ENCODE measurements at places on chromosomes 7 and 10.
A peak's percentile ranks its signal among the peaks of the same experiment; 100 is the strongest.

DNA sequence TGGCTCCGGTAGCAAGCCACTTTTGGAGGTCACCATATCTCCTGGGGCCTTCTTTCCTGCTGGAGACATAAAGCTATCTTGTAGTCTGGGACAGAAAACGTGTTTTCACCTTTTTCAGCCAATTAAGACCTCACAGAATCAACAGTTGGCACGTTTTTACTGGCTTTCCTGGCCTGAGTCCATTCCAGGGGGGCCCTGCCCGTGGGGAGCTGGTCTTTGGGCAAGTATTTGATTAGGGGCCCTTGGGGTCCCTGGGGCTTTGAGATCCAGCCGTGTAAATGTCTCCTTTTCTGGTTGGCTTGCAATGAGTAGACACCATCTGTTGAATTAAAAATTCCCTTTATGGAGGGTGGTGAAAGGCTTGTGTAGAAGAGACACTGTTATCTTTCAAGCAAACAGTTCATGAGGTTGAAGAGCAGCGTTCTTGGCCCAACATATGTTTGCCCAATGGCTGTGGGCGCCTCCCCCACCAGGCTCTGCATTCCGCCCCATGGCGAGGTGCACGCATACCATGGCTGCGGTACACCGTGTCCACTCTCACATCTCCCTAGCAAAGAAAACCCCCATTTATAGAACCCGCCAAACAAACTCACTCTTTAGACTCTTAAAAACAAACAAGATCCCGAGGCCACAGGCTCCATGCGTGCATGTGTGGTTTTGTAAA, 593.2 kb downstream of the LRMDA start:
- DNase-seq = no peak

- DNase-seq = no peak
These were observed 7.4 kb downstream of the TMEM248 start for GRCh38 chr7:66928388-66928787.

GRCh38 chr7:7433811-7434210, 101.9 kb downstream of the COL28A1 start:
- DNase-seq = no peak

GRCh38 chr10:57716884-57717283, 550.8 kb downstream of the IPMK start:
- DNase-seq = peak; percentile 19

DNA sequence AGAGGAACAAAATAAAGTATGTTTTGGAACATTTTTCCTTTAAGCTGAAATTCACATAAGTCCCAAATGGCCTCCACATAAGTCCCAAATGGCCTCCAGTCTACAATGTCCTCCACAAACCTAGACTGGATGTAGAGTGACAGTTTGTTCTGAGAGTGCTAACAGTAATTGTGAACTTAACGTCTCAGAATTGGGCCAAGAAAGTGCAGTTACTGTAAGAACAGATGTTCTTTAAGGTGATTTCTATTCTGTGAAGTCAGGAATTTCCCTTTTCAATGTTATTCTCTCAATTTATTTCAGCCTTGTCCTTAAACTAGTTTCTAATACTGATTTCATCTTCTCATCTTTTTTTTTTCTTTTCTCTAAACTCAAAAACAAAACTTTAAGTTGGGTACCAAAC, 188.7 kb upstream of the SEMA3E start:
- DNase-seq = no peak

DNA sequence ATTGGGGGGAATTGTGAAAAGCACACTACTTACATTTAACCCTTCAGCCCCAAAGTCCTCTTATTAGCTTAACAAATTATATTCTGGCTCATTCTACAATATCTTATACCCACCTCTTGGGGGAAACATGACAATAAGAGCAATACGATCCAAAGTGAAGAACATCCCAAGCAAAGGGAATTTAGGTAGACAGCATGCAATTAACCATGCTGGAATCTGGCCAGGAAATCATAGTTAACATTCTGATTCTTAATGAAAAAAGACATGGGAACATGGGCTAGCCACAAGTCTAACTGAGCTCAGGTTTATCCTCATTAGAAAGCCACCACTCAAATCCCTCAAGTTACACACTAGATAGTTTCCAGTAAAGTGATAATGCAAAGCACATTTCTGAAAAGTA, 241.9 kb upstream of the SLC26A5 start:
- DNase-seq = no peak

GRCh38 chr10:13617116-13617515, 30.4 kb downstream of the PRPF18 start:
- no peak for DNase-seq

DNA sequence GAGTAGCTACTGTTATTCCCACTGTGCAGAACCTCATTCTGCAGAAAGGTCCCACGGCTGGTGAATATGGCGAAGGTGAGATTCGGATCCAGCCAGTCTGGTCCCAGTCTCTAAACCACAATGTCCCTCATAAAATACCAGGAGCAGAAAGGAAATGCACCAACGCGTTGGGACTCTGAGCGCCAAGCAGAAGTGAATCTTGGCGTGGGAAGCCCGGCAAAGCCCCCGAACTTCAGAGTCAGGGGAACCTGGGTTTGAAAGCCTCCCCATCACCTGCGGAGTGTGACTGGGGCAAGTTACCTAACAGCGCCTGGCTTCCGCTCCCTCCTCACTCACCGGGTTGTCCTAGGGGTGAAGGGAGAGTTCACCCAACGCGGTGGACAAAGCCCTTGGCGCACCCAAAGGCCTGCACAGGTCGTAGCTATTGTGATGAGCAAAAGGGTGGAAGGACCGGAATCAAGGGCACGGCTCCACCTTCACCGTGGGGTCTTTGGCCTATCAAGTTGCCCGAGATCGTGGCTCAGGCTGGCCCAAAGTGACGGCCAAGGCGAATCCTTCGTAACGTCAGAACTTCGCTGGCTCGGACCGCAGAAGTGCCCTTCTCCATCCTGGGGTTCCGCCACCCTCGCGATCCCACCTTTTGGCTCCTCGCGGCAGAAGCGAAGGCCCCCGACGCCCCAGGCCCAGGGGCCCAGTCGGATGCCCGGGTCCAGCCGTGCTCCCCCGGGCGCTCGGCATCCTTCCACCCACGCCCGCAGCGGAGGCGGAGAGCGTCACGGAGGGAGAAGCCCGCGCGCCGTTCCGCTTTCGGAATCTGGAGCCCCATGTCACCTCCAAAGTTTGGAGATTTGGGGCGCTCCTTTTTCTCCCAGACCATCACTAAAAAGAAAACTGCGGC, 811 bp downstream of the RGS10 start:
- DNase-seq = peak; percentile 30

GRCh38 chr7:130141161-130141883, 63.9 kb downstream of the TMEM209 start:
- peak; percentile 70 for DNase-seq

- no peak for DNase-seq
These were observed 19.6 kb upstream of the AGMO start for GRCh38 chr7:15581352-15581951.

DNA sequence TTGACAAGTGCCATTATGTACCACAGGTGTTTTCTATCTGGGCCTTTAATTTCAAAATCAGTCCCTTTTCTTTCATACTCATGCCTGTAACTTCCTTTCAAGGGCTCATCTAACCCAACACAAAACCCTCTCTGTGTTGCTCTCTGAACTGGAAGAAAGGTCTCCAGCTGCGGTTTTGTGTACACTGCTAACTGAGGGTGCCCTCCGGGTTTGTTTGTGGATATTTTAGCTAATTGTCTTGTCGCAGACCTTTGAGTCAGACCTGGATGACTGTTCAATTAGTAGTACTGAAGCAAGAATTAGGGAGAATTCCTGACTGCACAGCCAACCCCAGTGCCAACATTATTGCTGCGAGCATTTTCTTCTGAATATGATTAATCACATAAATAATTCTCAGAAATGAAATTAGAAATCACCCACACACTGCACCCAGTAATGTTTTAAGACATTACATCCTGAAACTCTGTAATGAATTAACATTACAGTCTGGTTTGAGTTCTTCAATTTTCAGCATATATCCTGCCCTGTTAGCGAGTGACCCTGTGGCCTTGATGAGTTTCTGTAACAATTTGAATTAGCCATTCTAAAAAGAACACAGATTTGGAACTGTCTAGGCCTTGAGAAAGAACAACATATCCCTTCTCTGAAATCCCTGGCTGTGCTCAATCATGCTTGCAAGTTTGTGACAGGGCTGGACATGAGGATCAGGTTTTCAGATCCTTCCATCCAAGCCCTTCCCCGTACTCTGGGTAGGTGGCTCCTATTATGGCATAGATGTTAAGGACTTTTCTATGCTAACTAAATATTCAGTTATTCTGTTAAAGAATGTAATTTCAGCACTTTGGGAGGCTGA, 460.1 kb downstream of the PLXDC2 start:
- no peak for DNase-seq

DNA sequence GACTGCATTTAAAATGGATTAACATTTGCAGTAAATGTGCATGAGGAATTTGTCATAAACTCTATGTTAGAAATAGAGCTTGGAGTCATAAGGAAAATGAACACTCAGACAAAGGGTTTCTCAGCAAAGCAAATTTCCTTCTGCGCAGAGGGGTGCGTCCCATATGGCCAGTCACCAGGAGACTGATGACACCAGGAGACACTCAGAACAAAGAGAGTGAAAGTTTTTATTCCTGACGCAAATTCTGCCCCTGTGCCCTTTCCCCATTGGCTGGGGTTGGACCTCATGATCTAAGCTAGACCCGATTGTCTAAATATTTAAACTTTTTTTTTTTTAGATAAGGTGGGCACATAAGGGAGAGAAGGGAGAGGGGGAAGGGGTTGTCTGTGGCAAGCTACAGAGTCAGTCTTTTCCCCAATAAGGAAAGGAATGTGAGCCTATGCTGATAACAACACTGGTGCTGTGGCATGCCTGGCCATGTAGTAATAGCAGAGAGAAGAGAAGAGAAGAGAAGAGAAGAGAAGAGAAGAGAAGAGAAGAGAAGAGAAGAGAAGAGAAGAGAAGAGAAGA, 202.0 kb downstream of the POM121L12 start:
- peak; percentile 6 for DNase-seq

- DNase-seq = no peak
These were observed 130.7 kb downstream of the CELF2 start for GRCh38 chr10:11148142-11149028.

- DNase-seq = no peak
These were observed 3.7 kb upstream of the CAV1 start for GRCh38 chr7:116521046-116521664.

All from stomach (tissue), 19 donors.